ENCODE measurements at places on chromosomes 16 and 17. TPM values are rescaled to one million over a fixed set of nuclear protein-coding genes. Genes with fewer than 3 reads are reported as not detected.
A peak's percentile ranks its signal among the peaks of the same experiment; 100 is the strongest.

Gene BCL6B
- not detected for total RNA-seq

DNA sequence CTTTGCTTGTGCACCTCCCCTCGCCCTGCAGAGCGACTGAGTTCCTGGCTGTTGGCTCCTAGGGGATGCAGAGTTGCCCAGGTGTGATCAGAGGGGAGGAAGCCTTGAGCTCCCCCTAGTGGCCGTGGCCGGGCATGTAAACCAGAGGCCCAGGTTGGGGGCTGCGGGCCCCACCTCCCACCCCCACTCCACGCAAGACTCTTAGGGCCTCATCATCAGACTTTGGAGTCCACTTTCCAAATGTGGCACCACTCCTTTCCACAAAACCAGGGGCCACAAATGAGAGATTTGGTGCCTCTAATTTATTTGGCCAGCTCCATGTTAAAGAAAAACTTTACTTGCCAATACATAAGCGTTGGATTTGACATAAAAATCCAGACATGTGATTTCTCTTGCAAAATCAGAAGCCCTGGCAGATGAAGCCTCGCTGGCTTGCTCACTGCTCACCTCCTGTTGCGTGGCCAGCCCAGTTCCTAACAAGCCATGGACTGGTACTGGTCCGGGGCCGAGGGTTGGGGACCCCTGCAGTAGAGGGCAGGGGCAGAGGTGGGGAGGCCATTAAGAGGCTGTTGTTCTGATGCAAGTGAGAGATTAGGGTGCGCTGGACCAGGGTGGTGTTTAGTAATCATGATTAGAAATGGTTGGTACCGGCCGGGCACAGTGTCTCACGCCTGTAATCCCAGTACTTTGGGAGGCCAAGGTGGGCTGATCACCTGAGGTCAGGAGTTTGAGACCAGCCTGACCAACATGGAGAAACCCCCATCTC, 28.7 kb upstream of the GAS7 start:
- H3K27ac ChIP-seq = no peak overlapping the region
- H3K4me1 ChIP-seq = no peaks in the 10 kb centered on the region
- no peak overlapping the region for H3K4me3 ChIP-seq
- H3K27me3 ChIP-seq = no peaks in the 10 kb centered on the region
- DNase-seq = peak; percentile 11

- peak; percentile 44 for DNase-seq
- peaks cover 15% of the 10 kb centered on the region for H3K4me1 ChIP-seq
- H3K27me3 ChIP-seq = no peaks in the 10 kb centered on the region
Observed at GRCh38 chr16:4319454-4320421, 3.9 kb downstream of the GLIS2 start.

GRCh38 chr16:18839555-18839954, 38.2 kb upstream of the ARL6IP1 start:
- DNase-seq = no peak
- H3K36me3 ChIP-seq = peaks cover 80% of the 10 kb centered on the region
- H3K27ac ChIP-seq = no peak overlapping the region
- no peaks in the 10 kb centered on the region for H3K4me1 ChIP-seq
- no peaks in the 10 kb centered on the region for H3K27me3 ChIP-seq

- no peaks in the 10 kb centered on the region for H3K36me3 ChIP-seq
- no peaks in the 10 kb centered on the region for H3K4me1 ChIP-seq
- no peak overlapping the region for H3K4me3 ChIP-seq
- no peak for DNase-seq
- no peaks in the 10 kb centered on the region for H3K27me3 ChIP-seq
Observed at GRCh38 chr16:6682142-6682811, 650.4 kb upstream of the RBFOX1 start.

GRCh38 chr17:245611-246010, 64.2 kb upstream of the DOC2B start:
- no peak for DNase-seq
- H3K27me3 ChIP-seq = no peaks in the 10 kb centered on the region
- H3K4me1 ChIP-seq = no peaks in the 10 kb centered on the region
- no peaks in the 10 kb centered on the region for H3K36me3 ChIP-seq
- H3K4me3 ChIP-seq = no peak overlapping the region
- H3K27ac ChIP-seq = no peak overlapping the region

DNA sequence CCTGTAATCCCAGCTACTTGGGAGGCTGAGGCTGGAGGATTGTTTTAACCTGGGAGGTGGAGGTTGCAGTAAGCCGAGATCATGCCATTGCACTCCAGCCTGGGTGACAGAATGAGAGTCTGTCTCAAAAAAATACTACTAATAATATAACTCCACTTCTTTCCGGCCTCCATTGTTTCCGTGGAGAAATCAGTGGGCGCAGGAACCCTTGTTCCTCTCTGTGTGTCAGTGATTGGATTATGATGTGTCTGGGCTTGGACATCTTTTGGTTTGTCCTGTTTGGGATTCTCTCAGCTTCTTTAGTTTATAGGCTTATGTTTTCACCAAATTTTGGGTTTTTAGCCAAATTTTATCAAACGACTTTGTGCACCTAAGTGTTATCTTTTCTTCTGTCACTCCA, 36.8 kb downstream of the ACSF3 start:
- H3K27me3 ChIP-seq = no peaks in the 10 kb centered on the region
- H3K4me3 ChIP-seq = no peak overlapping the region
- H3K36me3 ChIP-seq = peaks cover 25% of the 10 kb centered on the region
- no peak for DNase-seq

Gene MEAK7
- total RNA-seq = 16.8 TPM

Gene RNFT1
- total RNA-seq = 40.3 TPM

DNA sequence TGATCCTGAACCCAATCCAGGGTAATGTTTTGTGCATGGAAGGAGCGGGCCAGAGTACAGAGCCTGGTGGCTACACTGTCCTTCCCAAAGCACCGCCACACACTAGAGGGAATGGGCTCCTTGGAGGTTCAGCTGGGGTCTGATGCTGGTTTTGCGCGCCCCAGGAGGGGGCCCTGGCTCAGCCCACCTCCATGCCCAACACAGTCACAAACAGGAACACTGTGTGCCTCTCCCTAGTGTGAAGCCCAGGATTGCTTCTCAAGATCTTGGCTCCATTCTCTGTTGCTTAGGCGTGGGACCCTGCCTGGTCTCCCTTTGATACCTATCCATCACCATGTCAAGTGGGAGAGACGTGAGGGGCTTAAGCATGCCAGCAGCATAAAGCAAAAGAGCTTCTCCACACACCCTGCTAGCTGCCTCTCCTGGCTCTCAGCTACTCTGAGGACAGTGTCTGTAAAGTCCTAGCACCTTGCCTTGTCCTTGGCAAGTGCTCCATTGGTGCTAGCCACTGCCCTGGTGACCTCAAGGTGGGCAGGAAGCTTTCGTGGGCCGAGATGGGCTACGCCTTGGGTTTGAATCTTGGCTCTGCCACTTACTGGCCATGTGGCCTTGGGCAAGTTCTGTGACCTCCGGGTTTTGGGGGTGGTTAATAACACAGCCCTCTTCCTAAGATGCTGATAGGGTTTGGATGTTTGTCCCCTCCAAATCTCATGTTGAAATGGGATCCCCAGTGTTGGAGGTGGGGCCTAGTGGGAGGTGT, 122.2 kb downstream of the C16orf78 start:
- no peaks in the 10 kb centered on the region for H3K27me3 ChIP-seq
- no peak overlapping the region for H3K4me3 ChIP-seq
- DNase-seq = no peak
- no peaks in the 10 kb centered on the region for H3K36me3 ChIP-seq
- H3K4me1 ChIP-seq = peaks cover 9% of the 10 kb centered on the region
- no peak overlapping the region for H3K27ac ChIP-seq

- no peak overlapping the region for H3K27ac ChIP-seq
- H3K36me3 ChIP-seq = no peaks in the 10 kb centered on the region
- no peaks in the 10 kb centered on the region for H3K27me3 ChIP-seq
- no peaks in the 10 kb centered on the region for H3K4me1 ChIP-seq
- no peak overlapping the region for H3K4me3 ChIP-seq
- no peak for DNase-seq
Observed at GRCh38 chr16:51049678-51050376, 101.2 kb downstream of the SALL1 start.

Gene TSPAN10
- total RNA-seq = 1.1 TPM

DNA sequence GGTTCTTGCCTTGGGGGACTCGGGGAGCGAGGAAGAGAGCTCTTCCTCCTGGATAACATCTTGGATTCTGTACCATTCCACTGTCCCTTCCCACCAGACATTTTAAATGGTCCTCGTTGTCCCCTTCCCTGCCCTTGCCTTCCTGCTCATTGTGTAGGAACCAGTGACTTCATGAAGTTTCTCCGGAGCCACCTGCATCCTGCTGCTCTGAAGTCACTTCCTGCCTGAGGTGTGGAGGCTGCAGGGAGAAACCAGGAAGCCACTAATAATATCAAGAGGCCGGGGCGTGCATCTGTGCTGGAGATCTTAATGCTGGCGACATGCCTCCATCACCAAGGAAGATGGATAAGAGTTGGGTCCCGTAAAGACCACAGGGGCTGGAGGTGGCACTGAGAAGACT, 6.2 kb upstream of the SLC16A13 start:
- H3K4me3 ChIP-seq = peak overlapping the region; percentile 38
- H3K27me3 ChIP-seq = no peaks in the 10 kb centered on the region

DNA sequence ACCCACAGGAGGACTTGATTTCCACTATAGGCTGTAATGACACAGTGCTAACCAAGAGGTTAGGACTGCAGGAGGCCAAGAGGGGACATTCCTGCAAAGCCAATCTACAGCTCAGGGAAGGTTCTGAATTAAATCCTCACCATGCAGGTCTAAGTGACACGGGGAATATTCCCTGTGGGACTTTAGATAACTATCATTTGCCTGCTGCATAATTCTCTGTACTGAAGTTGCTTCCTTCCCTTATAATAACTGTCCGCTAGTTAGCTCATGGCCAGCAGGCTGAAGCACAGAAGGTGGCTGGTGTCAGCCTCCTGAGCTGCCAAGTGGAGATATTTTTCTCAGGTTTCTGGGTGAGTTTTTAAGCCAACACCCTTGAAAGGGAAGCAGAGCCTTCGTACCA, 74.6 kb upstream of the SOX9 start:
- H3K4me1 ChIP-seq = no peaks in the 10 kb centered on the region
- no peaks in the 10 kb centered on the region for H3K36me3 ChIP-seq
- DNase-seq = no peak
- H3K27ac ChIP-seq = no peak overlapping the region

- no peak overlapping the region for H3K27ac ChIP-seq
- no peaks in the 10 kb centered on the region for H3K27me3 ChIP-seq
Observed at GRCh38 chr17:2792366-2793169, 3.7 kb upstream of the RAP1GAP2 start.
